ENCODE measurements at places on chromosomes 7 and 10.

DNA sequence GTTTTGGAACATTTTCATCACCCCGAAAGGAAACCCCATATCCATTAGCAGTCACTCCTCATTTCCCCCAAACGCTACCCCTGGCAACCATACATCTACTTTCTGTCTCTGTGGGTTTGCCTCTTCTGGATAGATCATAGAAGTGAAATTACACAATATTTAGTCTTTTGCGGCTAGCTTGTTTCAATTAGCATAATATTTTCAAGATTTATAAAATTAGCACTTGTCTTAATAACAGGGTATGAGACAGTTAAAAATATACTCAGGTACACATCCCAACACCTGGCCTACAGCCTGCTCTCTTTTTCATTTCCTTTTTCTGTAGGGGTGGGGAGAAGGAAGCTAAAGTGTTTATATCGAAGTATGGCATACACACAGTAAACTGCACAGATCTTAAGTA lies 81.4 kb upstream of the LRGUK start:
- DNase-seq: no peak

GRCh38 chr10:68096913-68097516 lies 12.3 kb upstream of the MYPN start:
- no peak for DNase-seq

DNA sequence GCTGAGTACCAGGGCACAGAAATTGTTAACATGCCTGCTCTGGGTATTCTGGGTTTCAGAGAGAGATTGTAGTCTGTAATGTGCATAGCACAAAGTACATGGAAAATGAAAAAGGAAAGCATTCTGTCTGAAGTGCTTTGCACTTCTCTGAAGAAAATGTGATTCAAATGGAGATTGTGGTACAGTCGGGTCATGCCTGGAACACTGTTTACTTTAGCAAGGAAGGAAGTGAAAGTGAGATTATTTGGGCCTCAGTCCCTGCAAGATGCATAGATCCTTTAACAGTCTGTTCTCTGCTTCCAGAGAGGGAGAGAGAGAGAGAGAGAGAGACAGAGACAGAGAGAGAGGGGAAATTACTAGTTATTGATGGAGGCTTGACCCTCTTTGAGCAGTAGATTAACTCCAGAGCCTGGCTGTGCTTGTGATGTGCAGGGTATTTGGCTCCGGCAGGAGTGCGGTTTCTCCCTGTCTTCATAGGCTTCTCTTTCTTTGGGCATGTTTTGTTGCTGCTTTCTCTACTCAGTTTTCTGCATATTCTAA lies 5.4 kb downstream of the VWC2 start:
- DNase-seq: no peak

GRCh38 chr10:123633106-123633505 lies 33.0 kb upstream of the GPR26 start:
- DNase-seq: no peak

GRCh38 chr7:95430864-95431263 lies 4.0 kb downstream of the PON2 start:
- no peak for DNase-seq

DNA sequence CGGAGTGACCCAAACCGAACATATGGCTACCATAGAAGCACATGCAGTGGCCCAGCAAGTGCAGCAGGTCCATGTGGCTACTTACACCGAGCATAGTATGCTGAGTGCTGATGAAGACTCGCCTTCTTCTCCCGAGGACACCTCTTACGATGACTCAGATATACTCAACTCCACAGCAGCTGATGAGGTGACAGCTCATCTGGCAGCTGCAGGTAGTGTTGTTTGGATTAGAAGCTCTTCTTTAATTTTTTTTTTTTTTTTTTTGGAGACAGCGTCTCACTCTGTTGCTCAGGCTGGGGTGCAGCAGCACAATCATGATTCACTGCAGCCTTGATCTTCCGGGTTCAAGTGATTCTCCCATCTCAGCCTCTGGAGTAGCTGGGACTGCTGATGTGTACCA lies 45.8 kb downstream of the NRF1 start:
- DNase-seq: no peak

GRCh38 chr7:12103948-12104347 lies 107.1 kb upstream of the TMEM106B start:
- no peak for DNase-seq
